Vagina (tissue), 2 donors: ENCODE measurements at places on chromosomes 4 and X.

DNA sequence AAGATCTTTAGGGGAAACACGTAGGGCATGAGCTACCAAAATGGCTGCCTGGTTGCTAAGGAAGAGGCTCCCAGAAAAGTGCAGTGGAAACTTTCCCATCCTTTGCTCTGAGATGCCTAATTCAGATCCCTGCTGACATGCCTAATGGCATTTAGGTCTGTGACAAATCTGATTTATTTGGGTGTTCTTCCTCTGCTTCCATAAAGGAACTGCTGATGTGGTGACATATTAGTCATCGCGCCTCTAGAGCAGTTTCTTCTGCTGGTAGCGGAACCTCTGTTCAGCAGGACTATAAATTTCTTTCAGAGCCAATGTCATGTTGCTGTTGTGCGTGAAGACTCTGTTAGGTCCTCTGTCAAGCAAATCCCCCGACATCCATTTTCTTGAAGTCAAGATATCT is 310.0 kb downstream of the PDHA2 start:
- no peaks in the 10 kb centered on the region for H3K36me3 ChIP-seq
- no peak overlapping the region for H3K27ac ChIP-seq
- H3K27me3 ChIP-seq: no peaks in the 10 kb centered on the region
- H3K4me1 ChIP-seq: no peaks in the 10 kb centered on the region

GRCh38 chr4:38125816-38126215 is 165.6 kb downstream of the PTTG2 start:
- no peaks in the 10 kb centered on the region for H3K36me3 ChIP-seq
- H3K4me1 ChIP-seq: peaks cover 3% of the 10 kb centered on the region
- no peak overlapping the region for H3K4me3 ChIP-seq
- no peaks in the 10 kb centered on the region for H3K27me3 ChIP-seq
- H3K27ac ChIP-seq: no peak overlapping the region

DNA sequence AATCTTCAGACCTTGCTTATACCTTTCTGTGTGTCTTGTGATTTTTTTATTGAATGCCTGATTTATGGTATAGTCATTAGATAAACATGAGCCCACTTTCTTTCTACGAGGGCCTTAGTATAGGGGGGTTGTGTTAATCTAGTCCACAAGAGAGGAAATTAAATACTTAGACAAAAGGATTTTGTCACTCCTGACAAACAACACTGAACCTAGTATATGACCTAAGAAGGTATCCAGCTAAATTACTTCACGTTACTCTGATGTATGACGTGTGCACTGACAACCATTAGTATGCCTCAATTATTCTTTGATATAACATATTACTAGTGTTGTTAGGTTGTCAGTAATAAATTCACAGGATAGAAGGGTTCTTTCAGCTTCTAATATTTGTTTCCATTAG is 2.8 kb upstream of the PRR27 start:
- H3K4me1 ChIP-seq: no peaks in the 10 kb centered on the region
- no peaks in the 10 kb centered on the region for H3K36me3 ChIP-seq
- no peak for DNase-seq
- no peak overlapping the region for H3K4me3 ChIP-seq

DNA sequence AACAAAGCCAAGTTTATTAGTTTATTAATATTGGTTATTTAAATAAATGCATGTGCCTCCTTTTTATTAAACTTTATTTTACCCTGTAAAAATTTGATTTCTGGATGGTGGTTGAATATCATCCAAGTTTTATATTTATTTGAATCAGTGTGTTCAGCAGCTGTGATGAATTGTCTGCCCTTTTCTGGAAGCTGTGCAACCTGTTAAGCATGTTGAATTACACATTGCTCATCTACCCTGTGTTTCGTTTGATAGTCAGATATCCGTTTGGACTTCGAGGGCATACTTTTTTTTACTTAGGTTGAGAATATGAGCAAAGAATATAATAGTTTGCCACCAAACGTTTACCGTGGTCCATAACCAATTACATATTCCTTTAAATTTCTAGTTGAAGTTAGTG is 95.8 kb upstream of the TENM3 start:
- no peak overlapping the region for H3K27ac ChIP-seq
- no peaks in the 10 kb centered on the region for H3K36me3 ChIP-seq
- H3K4me1 ChIP-seq: peaks cover 20% of the 10 kb centered on the region
- H3K4me3 ChIP-seq: no peak overlapping the region
- DNase-seq: no peak
- peaks cover 3% of the 10 kb centered on the region for H3K27me3 ChIP-seq

- no peaks in the 10 kb centered on the region for H3K4me1 ChIP-seq
- no peak overlapping the region for H3K27ac ChIP-seq
- no peaks in the 10 kb centered on the region for H3K36me3 ChIP-seq
Measured at GRCh38 chr4:158863296-158863695, 94.5 kb downstream of the FNIP2 start.
